ENCODE measurements at places on chromosomes 4 and X.
A peak's percentile ranks its signal among the peaks of the same experiment; 100 is the strongest.

GRCh38 chrX:12936947-12937346 is 30.5 kb downstream of the TLR8 start:
- H3K36me3 ChIP-seq: no peaks in the 10 kb centered on the region
- H3K4me3 ChIP-seq: no peak overlapping the region
- no peak for DNase-seq
- H3K27me3 ChIP-seq: no peaks in the 10 kb centered on the region
- no peaks in the 10 kb centered on the region for H3K4me1 ChIP-seq

DNA sequence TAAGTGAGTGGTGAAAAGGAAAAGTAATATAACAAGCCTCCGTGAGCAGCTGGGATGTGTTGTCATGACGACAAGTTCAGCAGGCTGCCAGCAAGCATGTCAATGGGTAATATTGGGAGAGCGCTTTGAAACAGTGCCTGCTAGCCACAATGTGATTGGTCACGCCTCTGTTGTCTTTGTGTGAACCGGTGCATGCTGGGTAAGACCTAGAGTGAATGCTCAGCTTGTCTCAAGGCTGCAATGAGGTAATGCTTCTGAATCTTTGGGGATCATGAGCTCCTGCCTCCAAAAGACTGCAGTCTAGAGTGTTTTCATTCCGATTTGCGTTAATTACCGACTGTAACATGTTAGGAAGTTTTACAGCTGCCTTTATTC is 54.9 kb downstream of the STOX2 start:
- no peaks in the 10 kb centered on the region for H3K36me3 ChIP-seq
- no peak overlapping the region for H3K4me3 ChIP-seq
- DNase-seq: no peak
- peaks cover 18% of the 10 kb centered on the region for H3K4me1 ChIP-seq
- H3K27me3 ChIP-seq: no peaks in the 10 kb centered on the region

GRCh38 chrX:26649534-26649933 is 433.6 kb downstream of the MAGEB5 start:
- no peaks in the 10 kb centered on the region for H3K36me3 ChIP-seq
- H3K4me3 ChIP-seq: no peak overlapping the region
- peak; percentile 4 for DNase-seq
- no peaks in the 10 kb centered on the region for H3K27me3 ChIP-seq

DNA sequence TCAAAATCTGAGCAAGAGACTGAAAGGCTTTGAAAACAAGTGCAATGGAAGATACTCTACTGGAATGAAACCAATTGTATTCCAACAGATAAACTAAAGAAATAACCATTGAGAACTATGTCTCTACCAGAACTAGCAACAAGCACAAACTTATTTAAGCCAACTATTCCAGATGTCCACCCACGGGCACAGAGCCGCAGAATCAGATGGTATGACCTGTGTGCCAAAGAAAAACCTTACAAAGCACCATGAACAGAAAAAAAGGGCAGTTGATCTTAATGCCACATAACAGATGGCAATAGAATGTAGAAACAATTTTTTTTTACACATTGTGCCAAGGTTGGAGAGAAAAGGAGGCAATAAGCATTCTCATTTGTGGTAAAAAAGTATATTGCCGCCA is 269.3 kb upstream of the ADGRL3 start:
- DNase-seq: no peak
- H3K4me1 ChIP-seq: no peaks in the 10 kb centered on the region
- H3K4me3 ChIP-seq: no peak overlapping the region
- H3K27ac ChIP-seq: no peak overlapping the region
- H3K36me3 ChIP-seq: no peaks in the 10 kb centered on the region

- no peaks in the 10 kb centered on the region for H3K36me3 ChIP-seq
- DNase-seq: no peak
- H3K27me3 ChIP-seq: no peaks in the 10 kb centered on the region
- no peaks in the 10 kb centered on the region for H3K4me1 ChIP-seq
- no peak overlapping the region for H3K27ac ChIP-seq
These were observed 51.5 kb downstream of the DHRSX start for GRCh38 chrX:2449135-2449886.

DNA sequence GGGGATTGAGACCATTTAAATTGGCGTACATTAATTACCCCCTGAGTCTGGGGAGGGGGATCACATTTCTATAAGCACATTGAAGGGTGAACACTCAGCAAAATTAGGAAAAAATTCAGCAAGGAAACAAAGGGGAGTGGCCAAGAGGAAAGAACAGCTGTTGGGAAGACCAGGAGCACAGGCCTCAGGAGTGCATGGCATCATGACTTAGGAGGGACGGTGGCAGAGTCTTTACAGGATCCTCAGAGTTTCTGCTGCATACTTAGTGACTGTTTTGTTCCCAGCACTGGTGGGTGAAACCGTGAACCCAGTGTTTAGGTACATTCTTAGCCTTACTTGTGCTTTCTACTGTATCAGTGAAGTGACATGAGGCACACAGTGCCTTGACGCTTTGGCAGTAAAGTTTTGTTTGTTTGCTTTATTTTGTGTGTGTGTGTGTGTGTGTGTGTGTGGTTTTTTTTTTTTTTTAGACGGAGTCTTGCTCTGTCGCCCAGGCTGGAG is 121.3 kb downstream of the CBR4 start:
- no peaks in the 10 kb centered on the region for H3K27me3 ChIP-seq
- H3K4me1 ChIP-seq: no peaks in the 10 kb centered on the region
- no peak for DNase-seq
- H3K36me3 ChIP-seq: no peaks in the 10 kb centered on the region
- no peak overlapping the region for H3K27ac ChIP-seq

DNA sequence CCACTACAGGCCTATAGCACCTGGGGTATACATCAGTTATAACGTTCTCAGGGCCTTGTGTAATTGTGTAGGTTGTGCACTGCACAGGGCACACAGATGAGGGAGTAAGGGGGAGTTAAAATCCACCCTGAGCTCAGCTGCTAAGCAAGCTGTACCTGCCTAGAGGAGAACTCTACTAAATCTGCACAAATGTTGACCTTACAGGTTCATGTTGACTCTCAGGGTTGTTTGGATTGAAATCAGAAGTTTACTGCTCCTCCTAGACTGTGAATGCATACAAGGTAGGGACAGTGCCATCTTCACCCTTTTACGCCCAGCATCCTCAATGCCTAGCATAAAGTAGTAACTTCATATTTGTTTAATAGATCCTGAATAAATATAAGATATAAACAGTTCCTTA is 89.8 kb downstream of the SMARCA1 start:
- no peaks in the 10 kb centered on the region for H3K4me1 ChIP-seq
- no peak for DNase-seq
- no peak overlapping the region for H3K27ac ChIP-seq
- H3K36me3 ChIP-seq: no peaks in the 10 kb centered on the region
- H3K4me3 ChIP-seq: no peak overlapping the region

All from Panc1 (cell line).